NCI-H2081 (cell line): ENCODE measurements at places on chromosomes 7 and 10.

- no peak for DNase-seq
These were observed 33.9 kb downstream of the STOX1 start for GRCh38 chr10:68861253-68861652.

DNA sequence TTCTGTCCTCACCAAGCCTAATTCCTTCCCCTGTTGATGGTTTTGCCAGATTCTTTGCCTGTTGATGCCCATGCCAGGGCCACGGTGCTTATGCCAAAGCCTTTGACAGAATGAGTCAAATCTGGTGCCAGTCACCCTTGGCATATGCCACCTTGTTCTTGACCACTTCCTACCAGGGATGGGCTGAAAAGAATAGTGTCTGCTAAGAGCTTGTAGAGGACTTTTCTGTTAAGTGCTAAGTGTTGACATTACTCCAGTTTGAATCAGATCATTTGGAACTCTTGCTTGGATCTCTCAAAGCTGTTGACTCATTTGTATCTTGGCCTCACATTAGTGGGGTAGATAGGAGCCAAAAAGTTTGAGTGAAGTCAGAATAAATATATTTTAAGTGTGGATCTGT, 661.2 kb downstream of the AUTS2 start:
- no peak for DNase-seq

- no peak for DNase-seq
These were observed 41.4 kb upstream of the PNLIPRP3 start for GRCh38 chr10:116385994-116386809.

- no peak for DNase-seq
These were observed 7.0 kb downstream of the NFKB2 start for GRCh38 chr10:102402512-102402896.

DNA sequence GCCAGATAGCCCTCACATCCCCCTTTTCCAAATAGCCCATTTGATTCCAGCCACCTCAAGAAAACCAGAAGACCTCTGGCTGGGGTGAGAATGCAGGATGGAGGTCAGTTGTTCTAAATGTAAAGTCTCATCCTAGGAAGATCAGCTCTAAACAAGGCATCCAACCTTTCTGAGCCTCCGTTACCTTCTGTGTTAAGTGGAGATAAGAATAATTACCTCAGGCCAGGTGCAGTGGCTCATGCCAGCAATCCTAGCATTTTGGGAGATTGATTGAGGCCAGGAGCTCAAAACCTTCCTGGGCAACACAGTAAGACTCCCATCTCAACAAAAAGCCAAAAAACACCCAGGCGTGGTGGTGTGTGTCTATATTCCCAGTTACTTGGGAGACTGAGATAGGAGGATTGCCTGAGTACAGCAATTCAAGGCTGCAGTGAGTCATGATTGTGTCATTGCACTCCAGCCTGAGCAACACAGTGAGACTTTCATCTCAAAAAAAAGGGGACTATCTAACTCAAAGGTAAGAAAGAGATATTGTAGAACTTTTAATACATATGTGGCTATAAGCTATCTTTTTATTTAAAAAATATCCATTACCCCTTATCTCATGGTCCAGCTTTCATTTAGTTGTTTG, 43.5 kb downstream of the PRTFDC1 start:
- no peak for DNase-seq

GRCh38 chr10:59012839-59013238, 163.6 kb upstream of the PHYHIPL start:
- no peak for DNase-seq

GRCh38 chr10:131722525-131723264, 178.1 kb upstream of the PPP2R2D start:
- DNase-seq: no peak

DNA sequence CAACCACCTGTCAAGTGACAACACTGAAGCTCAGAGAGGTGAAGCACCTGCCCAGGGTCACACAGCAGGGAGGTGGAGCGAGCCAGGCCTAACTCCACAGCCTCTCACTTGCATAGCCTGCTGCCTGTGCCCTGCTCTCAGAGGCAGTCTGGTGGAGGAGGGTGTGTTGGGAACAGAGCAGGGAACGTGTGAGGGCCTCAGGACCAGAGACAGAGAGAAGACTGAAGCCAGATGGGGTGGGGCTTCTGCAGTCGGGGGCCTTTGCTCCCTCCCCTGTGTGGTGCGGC, 114.0 kb downstream of the PTPN20 start:
- no peak for DNase-seq

DNA sequence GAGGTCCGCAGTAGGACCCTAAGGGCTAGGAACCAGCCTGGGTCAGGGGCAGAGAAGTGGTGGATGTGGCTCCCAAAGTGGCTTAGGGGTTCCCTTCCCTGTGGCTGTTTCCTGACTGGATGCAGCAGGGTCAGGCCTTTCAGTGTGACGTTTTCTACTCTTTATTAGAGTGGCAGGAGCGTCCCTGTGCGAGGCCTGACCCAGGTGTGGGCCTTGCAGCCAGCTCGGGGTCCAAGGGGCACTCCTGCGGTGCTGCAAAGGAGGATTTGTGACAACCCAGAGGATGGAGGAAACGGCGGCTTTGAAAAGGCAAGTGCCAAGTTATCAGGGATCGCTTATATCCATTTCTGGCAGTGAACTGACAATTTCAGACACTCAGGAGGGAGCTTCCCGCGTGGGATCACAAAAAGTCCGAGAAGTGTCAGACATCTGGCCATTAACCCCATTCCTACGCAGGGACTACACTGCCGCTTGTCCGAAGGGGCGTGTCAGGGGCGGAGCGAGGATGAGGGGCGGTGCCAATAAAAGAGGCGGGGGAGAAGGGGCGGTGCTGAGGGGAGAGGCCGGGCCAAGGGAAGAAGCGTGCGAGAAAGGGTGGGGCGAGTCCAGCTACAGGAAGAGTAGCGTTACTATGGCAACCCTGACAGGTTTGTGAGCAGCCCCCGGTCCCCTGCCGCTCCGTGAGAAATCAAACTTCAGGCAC, 98.8 kb upstream of the ZNF722 start:
- DNase-seq: peak; percentile 0

- no peak for DNase-seq
These were observed 178.5 kb downstream of the GNAI1 start for GRCh38 chr7:80313067-80313626.

GRCh38 chr7:38863601-38864291, 45.2 kb downstream of the VPS41 start:
- peak; percentile 88 for DNase-seq

- no peak for DNase-seq
These were observed 99.1 kb upstream of the CACNA2D1 start for GRCh38 chr7:82542665-82543064.

- DNase-seq: no peak
These were observed 110.3 kb upstream of the STEAP1B start for GRCh38 chr7:22610263-22610662.

DNA sequence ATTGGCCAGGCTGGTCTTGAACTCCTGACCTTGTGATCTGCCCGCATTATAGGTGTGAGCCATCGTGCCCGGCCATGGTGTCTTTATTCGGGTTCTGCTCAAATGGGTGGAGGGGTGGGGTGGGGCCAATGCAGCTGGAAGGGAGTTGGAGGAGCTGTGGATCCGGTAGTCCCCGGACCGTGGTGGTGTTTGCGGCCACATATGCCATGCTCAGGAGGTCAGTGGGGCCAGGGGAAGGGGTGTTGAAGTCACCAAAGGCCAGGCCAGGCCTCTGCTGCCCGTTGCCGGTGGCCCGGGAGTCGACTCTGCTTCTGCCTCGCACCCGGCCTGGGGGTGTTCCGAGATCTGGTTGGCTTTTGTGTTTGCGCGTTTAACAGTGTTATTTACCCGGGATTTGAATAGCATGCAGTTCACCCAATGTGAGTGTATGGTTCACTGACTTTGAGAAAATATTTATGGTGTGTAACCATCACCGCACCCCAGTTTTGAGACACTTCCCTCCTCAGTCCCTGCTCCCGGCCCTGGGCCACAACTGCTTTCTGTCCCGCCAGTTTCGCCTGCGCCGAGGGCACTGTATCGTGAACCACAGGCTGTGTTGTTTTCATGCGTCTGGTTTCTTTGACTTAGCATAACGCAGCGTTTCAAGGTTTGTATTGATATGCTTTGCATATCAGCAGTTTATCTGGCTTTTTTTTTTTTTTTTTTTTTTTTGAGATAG, 10.7 kb downstream of the INPP5A start:
- DNase-seq: no peak

GRCh38 chr7:36360244-36360643, 29.4 kb upstream of the ANLN start:
- DNase-seq: no peak

- DNase-seq: no peak
These were observed 202.8 kb upstream of the DKK1 start for GRCh38 chr10:52111101-52111891.
